DMS153 (cell line): ENCODE measurements at places on chromosomes 5 and 9.

- no peak for DNase-seq
These were observed 90.8 kb downstream of the SUSD1 start for GRCh38 chr9:112084334-112084733.

DNA sequence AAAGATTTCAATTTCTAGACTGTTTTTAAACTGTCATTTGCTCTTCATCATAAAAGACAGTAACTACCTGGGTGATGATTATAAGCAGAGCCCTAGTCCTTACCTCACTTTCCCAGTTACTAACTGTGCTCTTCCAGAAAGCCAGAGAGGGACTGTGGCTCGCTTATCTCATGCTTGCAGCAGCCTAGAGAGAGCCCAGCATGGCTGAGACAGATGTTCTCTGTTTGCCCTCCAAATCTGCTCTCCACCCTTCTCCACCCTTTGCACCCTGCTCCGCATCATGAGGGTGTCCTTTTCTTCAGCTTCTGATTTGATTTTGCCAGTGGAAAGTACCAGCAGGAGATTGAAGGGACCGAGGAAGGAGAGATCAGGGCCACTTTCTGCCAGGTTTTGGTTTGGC lies 61.2 kb upstream of the SELENOP start:
- DNase-seq, result no peak

DNA sequence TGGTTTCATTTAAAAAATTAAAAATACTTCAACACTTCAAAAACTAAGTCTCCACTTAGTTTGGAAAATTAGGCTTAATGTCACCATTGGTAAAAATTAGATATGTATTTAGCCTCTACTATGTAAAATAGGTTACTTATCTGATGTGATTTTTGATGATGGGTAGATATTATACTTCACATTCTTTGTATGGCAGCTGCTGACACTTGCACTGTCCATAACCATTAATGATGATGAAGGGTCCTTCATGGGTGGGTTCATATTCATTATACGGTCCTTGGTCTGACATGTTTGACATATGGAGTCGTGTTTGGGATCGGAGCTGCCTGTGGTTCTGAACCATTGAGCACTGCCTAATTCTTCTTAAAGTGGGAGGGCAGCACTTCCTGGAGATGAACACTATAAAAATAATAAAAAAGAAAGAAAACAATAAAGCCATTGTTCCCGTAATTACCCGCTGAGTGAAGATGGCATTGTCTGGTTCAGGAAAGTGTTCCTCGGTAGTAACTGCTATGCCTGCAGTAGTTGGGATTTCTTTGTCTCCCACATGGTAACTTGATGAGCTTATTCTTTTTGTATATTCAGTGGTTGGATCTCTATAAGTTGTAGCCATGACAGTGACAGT lies 2.2 kb downstream of the LRRTM2 start:
- DNase-seq, result no peak

- no peak for DNase-seq
These were observed 285.2 kb downstream of the NPR3 start for GRCh38 chr5:32996336-32996735.

- no peak for DNase-seq
These were observed 25.6 kb downstream of the CSF2 start for GRCh38 chr5:132099076-132099748.
